ENCODE measurements at places on chromosomes 3 and 15.

DNA sequence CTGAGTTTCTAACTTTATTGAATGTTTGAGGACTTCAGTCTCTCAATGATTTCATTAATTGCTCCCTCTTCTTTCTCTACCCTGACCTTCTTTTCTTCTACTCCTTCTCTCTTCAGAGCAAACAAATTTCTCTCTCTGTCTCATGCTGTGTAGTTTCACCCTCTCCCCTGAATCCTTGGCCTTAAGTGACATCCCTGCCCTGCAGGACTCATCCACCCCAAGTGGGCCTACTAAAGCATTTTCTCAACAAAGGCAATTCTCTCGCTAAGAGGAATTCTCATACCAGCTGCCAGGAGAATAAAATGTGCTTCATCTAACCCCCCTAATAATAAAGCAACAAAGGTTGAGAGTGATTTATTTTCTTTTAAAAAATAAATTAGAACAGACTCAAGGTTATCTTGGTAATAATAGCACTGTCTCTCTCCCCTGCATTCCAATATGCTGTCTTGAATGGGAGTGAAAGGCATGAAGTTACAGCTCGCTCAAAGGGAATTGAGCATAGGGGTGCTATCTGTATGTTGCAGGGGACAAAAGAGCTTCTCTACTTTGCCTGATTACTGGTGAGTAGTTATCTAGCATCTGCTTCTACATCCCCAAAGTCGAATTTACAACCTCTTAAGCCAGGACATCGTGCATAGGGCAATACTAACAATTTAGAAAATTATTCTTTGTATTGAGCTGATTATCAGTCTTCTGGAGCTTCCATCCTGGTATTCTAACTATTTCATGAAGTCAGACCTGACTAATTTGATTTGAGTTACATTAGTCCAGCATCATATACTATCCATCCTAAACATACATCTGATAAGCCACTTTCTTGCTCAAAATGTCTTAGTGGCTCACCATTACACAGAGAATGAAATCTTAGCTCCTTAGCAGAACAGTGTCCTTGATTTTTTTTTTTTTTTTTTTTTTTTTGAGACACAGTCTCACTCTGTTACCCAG, 76.9 kb upstream of the DNAJC19 start:
- DNase-seq = no peak

DNA sequence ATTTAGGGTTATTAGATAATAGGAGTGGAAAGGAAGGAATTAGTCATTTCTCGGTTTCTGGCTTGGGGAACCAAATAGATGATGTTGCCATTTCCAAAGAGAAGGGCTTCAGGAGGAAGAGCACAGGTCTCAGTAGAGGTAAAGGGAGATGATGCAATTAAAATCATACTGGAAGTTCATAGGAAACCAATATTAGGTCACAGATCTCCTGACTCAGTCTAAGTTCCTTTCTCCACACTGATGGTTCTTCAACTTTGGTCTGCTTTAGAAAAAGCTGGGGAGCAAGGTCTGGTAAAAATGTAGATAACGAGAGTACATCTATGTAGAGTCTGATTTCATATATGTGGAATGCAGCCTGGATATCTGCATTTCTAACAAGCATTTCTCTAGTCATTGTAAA, 130.9 kb downstream of the POLQ start:
- DNase-seq = no peak

- no peak for DNase-seq
Observed at GRCh38 chr3:96677156-96677555, 137.2 kb upstream of the EPHA6 start.

GRCh38 chr3:191175102-191175501, 23.9 kb upstream of the OSTN start:
- no peak for DNase-seq

- no peak for DNase-seq
Observed at GRCh38 chr3:42582474-42583070, 805 bp upstream of the SEC22C start.

- DNase-seq = no peak
Observed at GRCh38 chr3:27594096-27594690, 110.0 kb upstream of the SLC4A7 start.

- DNase-seq = no peak
Observed at GRCh38 chr3:53259427-53260259, 3.8 kb upstream of the TKT start.

GRCh38 chr15:63553388-63553791, 43.8 kb upstream of the FBXL22 start:
- peak; percentile 71 for DNase-seq

- peak; percentile 6 for DNase-seq
Observed at GRCh38 chr3:55065331-55065730, 137.5 kb upstream of the LRTM1 start.

DNA sequence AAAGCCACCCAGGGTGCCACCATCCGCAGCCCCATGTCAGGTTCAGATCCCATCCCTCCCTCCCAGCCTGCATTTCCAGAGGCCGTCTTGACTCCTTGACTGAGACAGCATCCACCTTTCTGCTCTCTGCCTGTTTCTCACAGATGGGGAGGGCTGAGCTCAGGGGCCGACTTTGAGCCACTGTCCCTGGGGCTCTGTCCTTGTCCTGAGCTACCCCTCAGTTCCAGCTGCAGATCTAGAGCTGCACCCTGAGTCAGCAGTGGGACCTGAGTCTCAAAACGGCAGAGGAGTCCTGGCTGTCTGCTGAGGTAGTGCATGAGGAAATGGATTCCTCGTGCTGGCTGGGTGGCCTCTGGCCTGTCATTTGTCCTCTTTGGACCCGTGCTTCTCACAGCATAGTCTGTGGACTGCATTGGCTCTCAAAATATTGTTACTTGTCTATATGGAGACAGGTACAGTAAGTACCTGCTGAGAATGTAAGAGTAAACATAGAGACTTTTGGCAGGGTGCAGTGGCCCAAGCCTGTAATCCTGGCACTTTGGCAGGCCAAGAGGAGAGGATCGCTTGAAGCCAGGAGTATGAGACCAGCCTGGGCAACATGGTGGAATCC, 22.3 kb downstream of the RPLP1 start:
- peak; percentile 72 for DNase-seq

DNA sequence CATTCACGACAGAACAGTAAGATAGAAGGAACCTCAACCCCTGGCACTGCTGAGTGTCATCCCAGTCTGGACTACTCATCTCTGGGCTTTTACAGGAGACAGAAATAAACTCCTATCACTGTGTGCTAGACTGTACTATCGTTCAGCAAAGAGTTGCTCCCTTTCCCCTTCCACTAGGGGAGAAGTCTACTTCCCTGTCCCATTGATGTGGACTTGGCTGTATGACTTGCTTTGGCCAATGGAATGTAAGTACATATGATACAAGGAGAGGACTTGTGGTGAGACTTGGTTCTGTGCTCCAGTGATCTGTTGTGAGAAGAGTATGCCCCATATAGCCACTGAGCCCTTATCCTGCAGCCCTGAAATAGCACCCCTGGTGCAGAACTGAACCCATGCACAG, 5.3 kb upstream of the KIF7 start:
- no peak for DNase-seq

DNA sequence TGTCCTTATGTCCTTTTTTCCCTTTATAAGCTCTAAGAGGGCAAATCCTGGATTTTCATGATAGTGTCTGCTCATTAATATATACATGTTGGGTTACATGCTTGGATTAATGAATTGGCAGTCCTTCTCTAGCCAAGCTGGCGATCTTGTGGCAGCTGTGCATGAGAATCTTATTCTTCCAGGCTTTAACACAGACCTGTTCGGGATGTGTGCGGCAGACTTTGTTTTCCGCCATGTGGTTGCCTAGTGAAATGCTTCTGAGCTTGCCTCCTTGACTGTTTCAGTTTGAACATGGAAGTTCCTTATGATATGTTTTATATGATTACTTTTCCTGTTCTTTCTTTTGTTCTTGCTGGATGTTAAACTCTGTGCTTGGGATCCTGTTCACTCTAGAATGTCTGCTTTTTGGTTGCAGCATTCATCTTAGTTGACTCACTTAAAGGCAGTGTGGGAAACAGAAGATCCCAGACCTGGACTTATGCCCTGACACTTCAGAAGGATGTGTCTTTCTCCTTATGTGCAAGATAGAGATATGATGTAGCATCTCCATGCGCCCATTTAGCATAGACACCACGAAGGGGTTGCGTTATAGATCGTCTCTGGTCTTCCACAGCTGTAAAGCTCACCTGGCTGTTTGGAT, 7.2 kb downstream of the CHCHD6 start:
- DNase-seq = peak; percentile 35

DNA sequence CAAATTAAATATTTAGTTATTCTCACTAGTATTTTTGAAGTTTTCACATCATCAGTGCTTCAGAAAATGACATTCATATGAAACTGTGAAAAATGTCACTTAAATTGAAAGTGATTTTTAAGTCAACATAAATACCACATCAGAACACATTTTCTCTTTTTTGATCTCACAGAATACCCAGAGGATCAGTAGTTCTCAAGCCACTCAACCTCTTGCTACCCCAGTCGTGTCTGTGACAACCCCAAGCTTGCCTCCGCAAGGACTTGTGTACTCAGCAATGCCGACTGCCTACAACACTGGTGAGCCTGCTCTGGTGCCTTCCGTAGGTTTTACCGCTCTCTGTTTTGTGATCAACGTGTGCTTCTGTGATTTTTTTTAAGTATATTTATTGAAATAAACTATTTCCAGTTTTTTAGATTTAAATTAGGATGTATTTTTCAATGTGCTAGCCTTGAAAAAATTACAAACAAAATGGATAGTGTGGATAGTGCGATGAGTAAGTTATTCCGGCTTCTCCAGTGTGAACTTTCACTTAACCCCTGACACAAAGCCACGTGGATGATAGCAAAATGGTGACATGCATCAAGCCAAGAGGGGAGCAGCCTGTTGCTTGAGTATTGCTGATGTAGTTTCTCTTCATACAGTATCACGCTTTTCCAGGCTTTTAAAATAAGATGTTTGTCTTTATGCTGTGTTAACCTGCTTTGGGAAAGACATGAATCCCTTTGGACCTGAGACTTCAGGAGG, 26.5 kb downstream of the LYSMD4 start:
- DNase-seq = peak; percentile 27

- DNase-seq = peak; percentile 54
Observed at GRCh38 chr15:42921342-42921731, 759 bp upstream of the TTBK2 start.

DNA sequence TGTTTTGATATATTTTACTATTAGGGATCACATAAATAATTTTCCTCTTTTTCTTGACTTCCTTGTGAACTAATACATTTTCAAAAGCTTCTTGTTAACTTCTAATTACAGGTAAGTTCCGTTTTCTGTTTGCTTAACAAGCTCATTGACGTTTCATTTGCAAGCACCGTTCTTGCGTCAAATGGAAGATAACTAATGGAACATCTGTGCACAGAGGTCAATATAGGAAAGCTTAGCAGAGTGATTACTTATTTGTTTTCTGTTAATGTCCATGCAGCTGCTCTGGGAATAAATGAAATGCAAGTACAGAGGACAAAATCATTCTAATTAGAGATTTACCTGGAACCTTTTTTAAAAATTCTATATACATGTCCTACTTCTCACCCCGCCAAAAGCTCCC, 115.5 kb upstream of the C2CD4B start:
- DNase-seq = no peak

DNA sequence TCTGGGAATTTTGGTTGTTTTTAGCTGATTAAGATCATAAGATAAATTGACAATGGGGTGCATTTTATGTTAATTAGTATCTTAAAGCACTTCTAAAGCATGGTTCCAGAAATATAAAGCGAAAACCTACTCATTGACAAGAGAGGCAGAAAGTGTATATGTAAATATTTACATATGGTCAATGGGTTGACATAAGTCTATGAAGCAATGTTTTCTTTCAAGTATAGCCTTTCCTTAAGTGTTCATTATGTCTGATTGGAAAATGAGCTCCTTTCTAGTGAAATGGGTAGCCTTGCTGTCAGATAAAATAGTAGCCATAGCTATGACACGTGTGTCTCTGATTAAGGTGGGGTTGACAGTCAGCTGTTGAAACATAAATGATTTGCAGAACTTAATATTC, 365.2 kb upstream of the AGTR1 start:
- DNase-seq = no peak

DNA sequence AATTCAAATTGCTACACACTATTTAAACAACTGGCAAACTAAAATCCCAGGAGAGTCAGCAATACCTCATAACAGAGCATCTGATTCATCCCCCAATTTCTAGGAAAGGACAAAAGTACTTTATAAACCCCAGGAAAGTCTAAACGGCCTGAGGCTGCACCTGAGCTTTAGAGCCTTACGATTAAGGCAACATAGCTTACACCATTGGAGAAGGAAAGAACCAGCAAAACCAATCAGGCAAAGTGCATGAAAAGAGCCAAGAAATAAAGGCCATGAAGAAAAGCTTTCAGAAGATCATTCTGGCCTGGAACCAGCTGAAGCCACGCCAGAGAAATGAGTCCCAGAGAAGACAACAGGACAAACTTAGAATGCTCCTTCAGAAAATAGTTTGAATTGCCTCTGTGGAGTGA, 48.1 kb downstream of the PTPN9 start:
- DNase-seq = no peak

- DNase-seq = peak; percentile 45
Observed at GRCh38 chr3:14253022-14253706, 74.5 kb downstream of the LSM3 start.

- DNase-seq = no peak
Observed at GRCh38 chr15:77369168-77369567, 50.7 kb downstream of the PEAK1 start.

DNA sequence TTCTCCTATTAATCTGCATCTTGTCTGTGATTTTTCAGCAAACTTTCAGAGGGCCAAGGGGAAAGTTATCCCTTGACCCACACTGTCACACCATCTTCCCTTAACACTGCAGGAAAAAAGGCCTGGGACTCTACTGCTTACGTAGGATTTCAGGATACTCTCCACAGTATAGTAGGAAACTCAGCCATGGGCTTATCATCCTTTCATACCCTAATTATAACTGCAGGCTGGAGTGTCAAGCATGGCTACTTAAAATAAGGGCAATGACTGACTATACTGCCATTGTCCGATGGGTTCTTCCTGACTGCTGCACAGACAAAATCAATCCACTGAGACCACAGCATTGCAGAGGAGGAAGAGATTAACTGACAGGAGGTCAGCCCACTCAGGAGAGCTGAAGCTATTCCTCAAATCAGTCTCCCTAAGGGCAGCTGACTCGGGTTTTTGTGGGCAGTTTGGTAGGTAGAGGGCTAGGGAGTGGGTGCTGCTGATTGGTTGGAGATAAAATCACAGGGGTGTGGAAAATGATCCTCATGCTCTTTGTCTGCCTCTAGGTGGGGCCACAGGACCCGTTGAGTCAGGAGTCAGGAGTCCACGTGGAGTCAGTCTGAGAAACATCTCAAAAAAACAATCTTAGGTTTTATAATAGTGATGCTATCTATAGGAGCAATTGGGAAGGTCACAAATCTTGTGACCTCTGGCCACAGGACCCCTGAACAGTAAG, 118.2 kb upstream of the STRIT1 start:
- DNase-seq = peak; percentile 39

DNA sequence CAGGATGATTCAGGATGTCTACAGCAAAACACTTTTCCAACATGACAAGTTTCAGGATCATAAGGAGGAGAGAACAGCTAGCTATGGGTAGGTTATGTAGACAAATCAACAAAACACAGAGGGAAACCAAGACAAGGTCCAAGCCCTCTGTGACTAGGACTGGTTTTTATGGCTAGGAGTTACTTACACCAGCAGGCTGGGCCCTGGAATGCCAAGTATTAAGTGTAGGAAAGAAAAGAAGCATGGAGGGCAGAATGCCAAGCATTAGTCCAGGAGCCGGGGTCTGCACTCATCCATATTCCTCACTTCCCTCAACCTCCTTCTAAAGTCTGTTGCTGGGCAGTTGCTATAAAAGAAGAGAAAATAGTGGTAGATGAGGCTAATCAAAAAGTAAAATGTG, 35.3 kb upstream of the PPP2R3A start:
- no peak for DNase-seq

Data from ELR (cell line).